ENCODE measurements at places on chromosomes 6 and 20.
A peak's percentile ranks its signal among the peaks of the same experiment; 100 is the strongest.

GRCh38 chr6:89287351-89288028 is 27.6 kb downstream of the GABRR2 start:
- DNase-seq, result no peak

DNA sequence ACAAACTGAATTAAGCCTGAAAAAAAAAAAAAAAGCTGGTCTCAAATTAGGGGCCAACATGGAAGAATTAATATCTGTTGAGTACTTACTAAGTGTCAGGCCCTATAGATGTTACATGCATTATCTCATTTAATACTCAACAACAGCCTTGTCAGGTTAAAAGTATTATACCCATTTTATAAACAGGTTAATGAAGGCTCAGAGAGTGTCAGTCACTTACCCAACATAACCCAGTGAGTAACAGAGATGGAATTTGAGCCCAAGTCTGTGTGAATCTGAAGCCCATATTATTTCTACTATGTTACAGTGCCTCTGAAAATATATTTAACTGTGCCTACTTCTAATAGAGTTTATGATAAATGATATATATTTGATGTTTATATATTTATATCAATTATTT is 11.3 kb upstream of the EIF2S2 start:
- DNase-seq, result no peak

- DNase-seq, result peak; percentile 48
Observed at GRCh38 chr20:58236612-58237317, 8.3 kb upstream of the ANKRD60 start.

- no peak for DNase-seq
Observed at GRCh38 chr6:74713941-74714340, 491.9 kb downstream of the COL12A1 start.

- no peak for DNase-seq
Observed at GRCh38 chr6:113662093-113662665, 195.0 kb upstream of the MARCKS start.

- no peak for DNase-seq
Observed at GRCh38 chr20:36219671-36220220, 16.5 kb upstream of the AAR2 start.

DNA sequence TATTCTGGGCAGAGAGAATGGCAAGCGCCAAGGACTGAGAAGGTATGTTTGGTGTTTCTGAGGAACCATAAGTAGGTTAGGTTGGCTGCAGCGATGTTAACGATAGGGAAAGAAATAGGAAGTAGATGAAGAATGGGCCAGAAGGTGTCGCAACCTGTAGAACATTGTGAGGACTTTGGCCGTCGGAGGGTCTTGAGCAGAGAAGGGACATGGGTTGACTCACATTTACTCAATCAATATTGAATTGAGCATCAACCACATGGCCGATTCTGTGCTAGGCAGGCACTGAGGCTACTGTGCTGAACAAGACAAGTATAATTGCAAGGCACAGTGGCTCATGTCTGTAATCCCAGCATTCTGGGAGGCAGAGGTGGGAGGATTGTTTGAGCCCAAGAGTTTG is 26.8 kb upstream of the RPN2 start:
- no peak for DNase-seq

GRCh38 chr6:89347825-89348224 is 4.7 kb downstream of the UBE2J1 start:
- peak; percentile 7 for DNase-seq

All from HFFc6 (cell line).